ENCODE measurements at places on chromosomes 4 and X.

DNA sequence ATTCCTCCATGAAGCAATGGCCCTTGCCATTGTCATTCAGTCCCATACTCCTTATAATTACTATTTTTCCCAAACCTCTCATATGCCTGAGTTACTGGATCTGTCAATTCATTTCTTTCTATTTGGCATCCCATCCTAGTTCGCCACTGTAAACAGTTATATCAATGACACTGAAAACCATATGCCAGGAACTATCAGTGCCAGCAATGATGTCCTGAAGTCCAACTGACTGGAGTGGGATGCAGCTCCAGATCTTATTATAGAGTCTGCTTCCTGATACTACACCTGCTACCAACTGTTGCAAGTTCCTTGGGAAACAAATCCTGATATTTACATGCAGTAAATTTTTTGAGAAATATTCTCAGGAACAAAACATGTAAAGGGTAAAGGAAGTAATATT is 27.0 kb upstream of the BANK1 start:
- H3K27ac ChIP-seq = no peak overlapping the region
- no peaks in the 10 kb centered on the region for H3K36me3 ChIP-seq
- no peak overlapping the region for H3K4me3 ChIP-seq
- H3K27me3 ChIP-seq = no peaks in the 10 kb centered on the region
- no peak for DNase-seq

DNA sequence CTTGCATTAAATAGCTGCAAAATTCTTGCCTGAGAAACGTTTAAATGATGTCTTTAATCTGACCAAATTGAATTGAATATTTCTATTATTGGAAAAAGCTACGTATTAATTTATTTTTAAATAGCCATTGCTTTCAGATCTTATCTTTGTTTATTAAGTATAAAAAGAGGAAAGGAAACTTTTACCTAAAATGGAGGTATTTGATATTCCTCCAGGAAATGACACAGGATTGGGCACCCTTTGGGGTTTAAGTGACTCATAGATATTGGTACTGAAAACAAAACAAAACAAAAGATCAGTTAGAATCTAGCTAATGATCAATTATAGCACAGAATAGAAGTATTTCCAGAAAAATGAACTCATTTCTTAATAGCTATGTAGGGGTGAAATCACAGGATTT is 34.1 kb downstream of the PLS3 start:
- no peaks in the 10 kb centered on the region for H3K27me3 ChIP-seq
- no peaks in the 10 kb centered on the region for H3K36me3 ChIP-seq
- no peak overlapping the region for H3K4me3 ChIP-seq
- no peak for DNase-seq
- H3K27ac ChIP-seq = no peak overlapping the region

DNA sequence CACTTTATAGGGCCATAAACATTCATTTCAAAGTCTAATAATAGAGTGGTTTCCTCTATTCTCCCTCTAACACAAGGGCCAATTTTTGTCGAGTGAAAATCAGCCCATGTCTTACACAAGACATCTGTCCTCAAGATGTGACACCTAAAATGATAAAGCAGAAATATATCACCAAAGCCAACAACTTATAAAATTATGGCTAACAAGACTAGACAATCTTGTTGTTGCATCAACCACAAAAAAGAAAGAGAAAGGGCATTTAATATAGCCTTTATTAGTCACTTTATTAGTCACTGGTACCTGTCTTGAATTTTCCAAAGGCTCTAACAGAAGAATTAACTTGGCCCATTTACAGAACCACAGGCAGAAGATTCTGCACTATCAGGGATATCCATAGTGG is 161.6 kb downstream of the SMIM20 start:
- DNase-seq = no peak
- no peak overlapping the region for H3K4me3 ChIP-seq
- peaks cover 25% of the 10 kb centered on the region for H3K4me1 ChIP-seq
- H3K27ac ChIP-seq = peak overlapping the region; percentile 32
- H3K27me3 ChIP-seq = no peaks in the 10 kb centered on the region
- no peaks in the 10 kb centered on the region for H3K36me3 ChIP-seq

DNA sequence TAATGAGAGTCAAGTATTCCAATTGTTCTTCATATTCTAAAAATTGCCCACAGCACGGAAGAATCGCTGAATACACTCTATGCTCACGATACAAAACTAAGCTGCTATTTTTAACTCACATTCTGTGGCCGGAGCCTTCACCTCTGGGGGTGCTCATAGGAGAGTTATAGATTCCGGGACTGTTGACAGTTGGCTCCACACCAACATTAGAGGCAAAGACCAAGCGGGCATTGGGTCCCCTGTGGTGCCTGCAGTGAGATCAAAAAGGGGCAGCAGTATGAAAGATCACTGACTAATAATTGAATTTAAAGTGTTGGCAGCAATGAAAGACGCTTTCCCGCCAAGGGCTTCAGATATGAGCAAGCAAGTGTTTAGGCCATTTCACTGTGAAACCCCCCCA is 146.0 kb downstream of the TMEM144 start:
- no peaks in the 10 kb centered on the region for H3K36me3 ChIP-seq
- no peak overlapping the region for H3K27ac ChIP-seq
- DNase-seq = no peak

DNA sequence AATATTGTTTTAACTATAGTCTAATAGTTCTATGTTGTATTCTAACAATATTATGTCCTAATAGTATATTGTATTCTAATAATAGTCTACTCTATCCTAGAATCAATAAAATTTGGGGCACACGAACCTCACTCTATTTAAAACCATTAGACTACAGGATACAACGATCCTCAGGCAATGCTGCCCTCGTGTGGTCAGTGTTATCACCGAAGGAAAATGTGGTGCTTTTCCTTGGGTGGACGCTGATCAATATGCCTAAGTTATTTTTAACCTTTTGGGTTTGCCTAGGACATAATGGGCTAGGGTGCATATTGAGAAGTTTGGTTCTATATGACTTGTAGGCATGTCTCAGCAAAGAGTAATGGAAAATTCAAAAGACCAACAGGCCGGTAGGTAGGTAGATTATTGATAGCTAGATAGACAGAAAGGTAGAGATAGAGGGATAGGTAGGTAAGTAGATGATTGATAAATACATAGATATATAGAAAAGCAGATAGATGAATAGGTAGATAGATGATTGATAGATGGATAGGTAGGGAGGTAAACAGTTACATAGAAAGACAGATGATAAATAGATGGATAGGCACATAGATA is 75.1 kb downstream of the PRKX start:
- H3K4me3 ChIP-seq = no peak overlapping the region
- H3K27ac ChIP-seq = no peak overlapping the region
- no peaks in the 10 kb centered on the region for H3K36me3 ChIP-seq

- no peak overlapping the region for H3K27ac ChIP-seq
- no peaks in the 10 kb centered on the region for H3K4me1 ChIP-seq
- H3K27me3 ChIP-seq = no peaks in the 10 kb centered on the region
Observed at GRCh38 chr4:26141051-26141721, 179.6 kb upstream of the RBPJ start.

- no peak overlapping the region for H3K4me3 ChIP-seq
- H3K4me1 ChIP-seq = peaks cover 51% of the 10 kb centered on the region
- no peak overlapping the region for H3K27ac ChIP-seq
- no peaks in the 10 kb centered on the region for H3K36me3 ChIP-seq
- DNase-seq = peak; percentile 11
Observed at GRCh38 chrX:119696251-119696890, 3.4 kb upstream of the SEPTIN6 start.

DNA sequence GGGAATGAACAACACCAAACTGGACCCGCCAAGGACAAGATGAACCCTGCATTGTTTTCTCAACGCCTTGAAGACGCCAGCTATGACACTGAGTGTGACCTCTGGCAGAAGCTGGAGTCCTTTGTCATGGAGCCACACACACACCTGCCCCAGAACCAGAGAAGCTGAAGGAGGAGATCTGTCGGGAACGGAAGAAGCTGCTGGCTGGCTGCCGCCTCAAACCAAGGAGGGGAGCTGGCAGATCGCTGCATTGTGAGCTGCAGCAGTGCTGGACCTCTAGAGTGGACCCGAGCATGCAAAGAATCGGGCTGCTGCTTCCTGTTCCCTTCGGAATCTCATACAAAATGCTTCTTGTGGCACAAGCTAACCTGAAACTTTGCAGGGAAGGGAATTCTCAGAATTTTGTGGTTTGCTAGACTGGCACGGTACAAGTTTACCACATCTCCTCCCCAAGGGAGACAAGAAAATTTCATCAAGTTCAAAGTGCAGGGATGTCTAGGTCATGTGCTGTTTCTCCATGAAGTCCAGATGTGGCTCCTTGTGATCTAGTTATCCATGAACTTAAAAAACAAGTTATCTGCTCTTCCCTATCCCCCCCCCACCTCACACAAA is 23.4 kb upstream of the GLRB start:
- no peak overlapping the region for H3K4me3 ChIP-seq
- H3K4me1 ChIP-seq = no peaks in the 10 kb centered on the region
- H3K27ac ChIP-seq = no peak overlapping the region
- no peaks in the 10 kb centered on the region for H3K27me3 ChIP-seq
- DNase-seq = no peak

DNA sequence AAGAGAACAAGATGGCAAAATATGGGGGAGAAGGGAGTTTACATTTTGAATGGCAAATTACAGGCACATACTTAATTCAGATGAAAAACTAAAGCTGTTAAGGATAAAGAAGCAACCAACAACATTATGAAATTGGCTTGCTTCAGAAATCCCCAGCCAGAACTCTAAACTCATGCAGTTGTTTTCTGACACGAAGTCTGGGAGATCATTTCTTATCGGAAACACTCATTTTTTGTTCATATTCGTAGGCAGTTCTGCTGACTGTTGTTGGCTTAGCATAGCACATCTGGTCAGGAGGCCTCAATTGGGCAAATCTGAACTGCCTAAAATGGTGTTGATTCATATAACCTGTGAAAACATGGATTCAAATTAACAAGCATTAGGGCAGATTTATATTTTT is 33.0 kb upstream of the ARHGAP6 start:
- DNase-seq = no peak
- no peaks in the 10 kb centered on the region for H3K4me1 ChIP-seq
- no peak overlapping the region for H3K4me3 ChIP-seq
- H3K36me3 ChIP-seq = no peaks in the 10 kb centered on the region
- H3K27me3 ChIP-seq = peaks cover 7% of the 10 kb centered on the region

- no peaks in the 10 kb centered on the region for H3K4me1 ChIP-seq
- H3K27ac ChIP-seq = no peak overlapping the region
- no peaks in the 10 kb centered on the region for H3K36me3 ChIP-seq
- DNase-seq = no peak
Observed at GRCh38 chr4:76703123-76703490, 194.8 kb downstream of the SOWAHB start.

GRCh38 chr4:66736606-66737005 is 808.7 kb downstream of the CENPC start:
- DNase-seq = no peak
- no peaks in the 10 kb centered on the region for H3K36me3 ChIP-seq
- no peak overlapping the region for H3K4me3 ChIP-seq
- no peaks in the 10 kb centered on the region for H3K27me3 ChIP-seq
- no peak overlapping the region for H3K27ac ChIP-seq
- no peaks in the 10 kb centered on the region for H3K4me1 ChIP-seq

GRCh38 chrX:112874614-112875013 is 34.0 kb upstream of the AMOT start:
- H3K4me3 ChIP-seq = no peak overlapping the region
- DNase-seq = no peak
- no peaks in the 10 kb centered on the region for H3K36me3 ChIP-seq
- no peaks in the 10 kb centered on the region for H3K27me3 ChIP-seq

GRCh38 chrX:46260499-46260898 is 284.7 kb downstream of the ZNF674 start:
- no peaks in the 10 kb centered on the region for H3K36me3 ChIP-seq
- no peak for DNase-seq
- H3K27ac ChIP-seq = no peak overlapping the region
- H3K27me3 ChIP-seq = no peaks in the 10 kb centered on the region
- H3K4me1 ChIP-seq = no peaks in the 10 kb centered on the region
- H3K4me3 ChIP-seq = no peak overlapping the region

- DNase-seq = no peak
- no peaks in the 10 kb centered on the region for H3K4me1 ChIP-seq
- H3K4me3 ChIP-seq = no peak overlapping the region
Observed at GRCh38 chrX:17547658-17548057, 172.7 kb downstream of the NHS start.

DNA sequence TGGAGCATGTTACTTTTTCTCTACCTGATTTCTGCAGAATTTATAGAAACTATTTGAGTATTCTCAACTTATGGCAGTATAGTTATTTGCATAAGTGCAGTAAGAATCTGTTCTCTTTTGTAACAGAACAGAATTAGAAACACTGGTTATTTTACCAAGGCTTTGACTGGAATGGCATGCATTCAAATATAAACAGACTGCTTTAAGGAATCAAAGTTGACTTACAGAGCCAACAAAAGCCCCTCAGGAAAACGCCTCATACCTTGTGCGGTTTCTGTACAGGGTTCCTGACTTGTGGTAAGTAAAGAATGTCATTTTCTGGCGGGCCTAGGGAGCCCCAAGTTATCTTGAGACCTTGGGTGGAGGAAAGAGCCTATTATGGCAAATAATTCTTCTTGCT is 97.1 kb downstream of the GPR143 start:
- peaks cover 18% of the 10 kb centered on the region for H3K4me1 ChIP-seq
- H3K4me3 ChIP-seq = no peak overlapping the region
- DNase-seq = no peak
- H3K27me3 ChIP-seq = no peaks in the 10 kb centered on the region
- no peak overlapping the region for H3K27ac ChIP-seq

DNA sequence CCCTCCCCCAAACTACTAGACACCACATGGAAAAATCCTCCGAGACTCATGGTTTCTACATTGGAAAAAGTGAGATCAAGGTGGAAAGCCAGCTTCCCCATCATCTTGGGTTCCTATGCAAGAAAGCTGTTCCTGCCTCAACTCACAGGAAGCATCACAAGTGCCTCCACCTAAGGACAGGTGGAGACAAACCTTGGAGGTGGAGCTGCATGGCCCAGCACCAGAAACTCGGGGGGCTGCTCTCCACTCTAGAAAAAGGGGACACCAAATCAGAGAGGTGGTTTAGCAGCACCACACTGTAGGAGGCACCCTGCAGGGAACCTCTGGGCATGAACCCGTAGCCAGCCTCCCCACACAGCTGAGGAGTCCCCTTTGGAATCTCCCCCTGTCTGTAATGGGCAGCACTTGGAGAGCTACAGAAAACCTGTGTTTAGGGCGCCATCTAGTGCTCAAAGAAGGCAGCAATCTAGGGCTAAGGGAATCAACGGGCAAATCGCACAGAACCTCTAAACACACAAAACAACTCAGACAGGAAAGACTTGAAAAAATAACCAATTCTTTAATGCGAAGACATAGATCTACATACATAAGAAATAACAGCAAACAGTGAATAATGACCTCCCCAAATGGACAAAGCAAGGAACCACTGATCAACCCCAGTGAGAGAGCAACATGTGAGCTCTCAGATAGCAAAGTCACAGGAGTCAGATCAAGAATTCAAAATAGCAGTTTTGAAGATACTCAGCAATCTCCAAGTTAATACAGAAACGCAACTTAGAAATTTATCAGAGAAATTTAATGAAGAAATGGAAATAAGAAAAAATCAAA is 37.0 kb upstream of the ZBTB33 start:
- no peaks in the 10 kb centered on the region for H3K27me3 ChIP-seq
- H3K4me3 ChIP-seq = no peak overlapping the region
- peak; percentile 60 for DNase-seq

GRCh38 chr4:152089584-152089983 is 328.8 kb upstream of the GATB start:
- H3K4me1 ChIP-seq = no peaks in the 10 kb centered on the region
- no peak for DNase-seq
- H3K27me3 ChIP-seq = no peaks in the 10 kb centered on the region
- H3K36me3 ChIP-seq = no peaks in the 10 kb centered on the region
- no peak overlapping the region for H3K27ac ChIP-seq

Data from B cell (primary cell).